Suppressor macrophage treated with lipopolysaccharide for 1 hour (primary cell): ENCODE measurements at places on chromosomes 1 and 21.
A peak's percentile ranks its signal among the peaks of the same experiment; 100 is the strongest.

DNA sequence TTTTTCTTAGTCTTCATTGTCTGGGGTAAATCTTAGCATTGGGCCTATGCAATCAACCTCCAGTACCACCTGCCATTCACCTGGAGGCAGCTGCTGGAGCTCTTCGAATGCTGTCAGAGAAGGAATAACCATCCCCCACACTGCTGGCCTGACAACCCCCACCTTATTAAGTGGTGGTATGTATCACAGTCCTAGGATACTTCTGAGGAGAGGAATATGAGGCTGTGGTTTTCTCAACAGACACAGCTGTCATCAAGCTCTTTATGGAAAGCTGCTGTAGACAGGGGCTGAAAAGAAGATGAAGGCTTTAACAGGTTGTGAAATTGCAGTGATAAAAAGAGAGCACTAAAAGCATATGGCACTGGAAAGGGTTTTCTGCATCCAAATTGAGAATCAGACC lies 61.7 kb downstream of the TSEN15 start:
- DNase-seq = no peak

DNA sequence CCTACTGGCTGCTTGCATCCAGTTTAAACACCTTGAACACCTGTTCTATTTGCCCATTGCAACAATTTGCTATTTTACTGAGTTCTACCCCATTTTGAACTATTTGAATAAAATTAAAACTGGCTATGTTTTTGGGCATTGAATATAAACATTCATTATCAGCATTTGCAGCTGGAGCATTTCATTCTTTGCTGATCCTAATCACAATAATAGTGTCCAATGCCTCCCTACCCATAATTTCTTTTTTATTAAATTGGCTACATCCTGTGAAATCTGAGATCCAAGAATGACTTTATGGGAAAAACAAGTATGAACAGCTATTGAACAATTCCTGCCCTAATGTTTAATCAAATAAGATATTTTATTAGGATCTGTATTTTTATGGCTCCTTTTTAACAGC lies 447.9 kb downstream of the PLA2G4A start:
- no peak for DNase-seq

DNA sequence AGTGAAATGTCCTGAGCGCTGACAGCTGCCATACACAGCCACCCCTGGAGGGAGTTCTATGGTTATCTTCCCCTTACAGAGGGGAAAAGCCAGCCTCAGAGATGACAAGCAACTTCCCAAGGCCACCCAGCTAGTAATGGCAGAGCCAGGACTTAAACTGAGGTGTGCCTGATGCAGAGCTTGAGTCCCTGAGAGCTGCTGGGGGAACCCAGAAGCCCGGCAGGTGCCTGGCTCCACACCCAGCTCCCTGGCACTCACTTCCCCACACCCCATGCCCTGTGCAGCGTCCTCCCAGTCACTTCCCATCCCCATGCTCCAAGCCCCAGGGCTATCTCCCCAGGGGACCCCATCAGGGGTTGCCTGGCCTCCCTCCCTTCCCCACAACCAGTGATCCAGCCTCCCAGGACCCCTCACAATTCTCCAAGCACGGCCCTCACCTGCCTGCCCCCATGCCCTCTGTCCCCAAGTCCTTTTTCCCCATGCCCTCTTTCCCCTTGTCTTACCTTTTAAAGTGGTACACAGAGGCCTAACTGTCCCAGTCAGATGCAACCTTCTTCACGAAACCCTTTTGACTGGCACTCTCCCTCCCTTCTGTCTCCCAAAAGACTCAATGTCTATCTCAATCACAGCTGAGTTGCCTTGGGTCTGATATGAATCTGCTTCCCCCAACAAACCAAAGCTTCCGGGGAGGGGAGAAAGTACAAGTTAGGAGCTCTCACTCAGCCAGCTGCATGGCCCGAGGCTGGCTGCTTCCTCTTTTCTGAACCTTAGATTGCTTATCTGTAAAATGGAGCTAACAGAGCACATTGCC lies 39.8 kb upstream of the LRP8 start:
- peak; percentile 56 for DNase-seq

DNA sequence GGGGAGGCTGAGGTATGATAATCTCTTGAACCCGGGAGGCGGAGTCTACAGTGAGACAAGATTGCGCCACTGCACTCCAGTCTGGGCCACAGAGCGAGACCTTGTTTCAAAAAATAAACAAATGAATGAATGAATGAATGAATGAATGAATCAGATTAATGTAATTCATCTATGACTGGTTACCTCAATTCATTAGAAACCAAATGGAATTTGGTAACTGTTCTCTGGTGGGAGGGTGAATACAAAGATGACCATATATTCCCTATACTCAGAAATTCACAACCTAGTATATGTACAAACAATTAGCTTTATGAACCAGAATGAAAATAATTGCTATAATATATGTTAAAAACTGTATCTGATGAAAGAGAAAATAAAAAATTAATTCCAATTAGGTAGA lies 80.9 kb downstream of the FAF1 start:
- DNase-seq = no peak

DNA sequence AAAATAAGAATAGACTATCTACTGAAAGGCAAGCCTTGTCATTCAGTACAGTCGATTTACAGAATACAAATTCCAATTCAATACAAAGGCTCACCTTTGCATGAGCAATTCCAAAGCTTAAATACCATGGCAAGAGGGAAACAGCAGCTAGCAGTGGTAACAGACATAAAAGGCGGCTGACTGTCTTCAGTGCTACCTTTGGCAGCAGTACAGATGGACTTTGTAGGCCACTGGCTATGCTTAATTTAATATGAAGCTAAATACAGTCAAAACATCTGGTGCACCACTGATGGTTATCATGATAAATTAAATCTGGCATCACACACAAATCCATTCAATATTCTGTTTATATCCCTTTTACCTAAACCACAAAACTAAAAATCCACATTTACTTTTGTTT lies 62.4 kb downstream of the RERE start:
- DNase-seq = no peak

DNA sequence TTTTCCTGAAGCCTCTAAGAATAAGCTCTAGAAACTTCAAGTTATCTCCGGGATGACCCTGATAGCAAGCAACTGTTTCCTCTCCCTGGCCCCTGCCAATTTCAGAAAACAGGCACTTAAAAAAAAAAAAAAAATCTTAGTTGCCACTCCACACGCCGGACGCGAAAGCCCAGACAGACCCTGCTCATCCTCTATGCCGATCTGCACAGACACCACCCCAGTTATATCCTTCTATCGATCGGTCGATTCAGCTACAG lies 1.7 kb downstream of the ANP32E start:
- no peak for DNase-seq
